ENCODE measurements at places on chromosomes 7 and 10. TPM values are rescaled to one million over a fixed set of nuclear protein-coding genes. Genes with fewer than 3 reads are reported as not detected.

Gene CYP3A7
- total RNA-seq: not detected

DNA sequence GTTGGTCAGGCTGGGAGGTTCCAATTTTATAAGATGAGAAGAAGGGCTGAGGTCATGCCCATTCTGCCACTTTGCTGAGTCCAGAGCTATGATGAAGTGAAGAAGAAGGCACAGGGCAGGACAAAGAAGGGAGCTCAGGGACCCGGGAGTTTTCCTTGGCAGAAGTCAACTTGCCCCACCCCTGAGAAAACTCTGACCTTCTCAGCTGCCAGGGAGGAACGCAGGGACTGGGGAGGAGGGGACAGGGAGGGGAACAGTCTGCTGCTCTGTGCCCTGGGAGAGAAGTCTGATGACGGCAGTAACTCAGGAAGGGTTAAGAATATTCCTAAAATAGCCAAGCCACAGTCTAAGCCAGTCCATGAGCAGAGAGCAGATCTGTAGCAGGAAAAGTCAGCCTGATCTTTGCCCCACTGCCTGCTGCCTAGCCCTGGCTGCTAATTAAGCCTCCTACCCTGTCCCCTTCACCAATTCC lies 11.7 kb downstream of the ADIRF start:
- no peak for DNase-seq

DNA sequence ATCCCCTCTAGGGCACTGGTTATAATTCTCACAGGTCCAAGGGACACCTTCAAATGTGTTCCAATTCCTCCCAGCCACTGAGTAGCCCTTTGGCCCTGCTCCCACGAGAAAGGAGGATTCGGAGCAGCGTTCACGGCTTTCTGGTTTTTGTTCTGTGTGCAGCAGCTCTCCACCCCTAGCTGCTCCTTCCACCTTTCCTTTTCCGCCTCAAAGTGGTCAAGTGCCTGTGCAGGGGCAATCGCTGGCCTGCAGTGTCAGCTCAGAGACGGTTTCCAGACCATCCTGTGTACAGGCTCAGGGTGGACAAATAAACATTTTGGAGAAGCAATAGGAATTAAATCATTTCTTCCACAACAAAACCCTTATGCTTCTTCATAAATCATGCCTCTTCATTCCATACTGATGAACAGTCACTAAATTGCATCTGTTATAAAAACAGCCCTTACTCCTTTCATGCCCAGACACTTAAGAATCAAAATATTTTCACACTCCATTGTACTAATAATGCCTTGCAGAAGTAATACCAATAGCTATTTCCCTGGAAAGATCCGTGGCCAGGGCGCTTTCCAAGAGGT lies 1.1 kb downstream of the KIAA1549 start:
- no peak for DNase-seq

Gene DNAJC12
- total RNA-seq: 3.9 TPM

Gene TRIM4
- 19.4 TPM for total RNA-seq

Gene SPRN
- not detected for total RNA-seq

DNA sequence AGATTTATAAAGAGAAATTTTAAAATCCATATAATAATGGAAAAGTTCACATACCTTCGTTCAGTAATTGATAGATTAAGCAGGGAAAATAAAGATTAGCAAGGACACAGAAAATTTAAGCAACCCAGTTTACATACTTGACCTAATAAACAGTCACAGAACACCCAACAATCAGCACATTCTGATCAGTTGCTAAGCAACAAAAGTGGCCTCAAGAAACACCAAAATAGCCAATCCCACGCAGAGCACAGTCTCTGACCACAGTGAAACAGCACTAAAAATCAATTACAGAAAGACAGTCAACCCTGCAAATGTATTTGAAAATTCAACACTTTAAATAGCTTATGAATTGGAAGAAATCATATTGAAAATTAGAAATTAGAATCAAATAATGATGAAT lies 39.3 kb upstream of the DRGX start:
- no peak for DNase-seq

GRCh38 chr10:12214093-12214492 lies 18.1 kb downstream of the CDC123 start:
- no peak for DNase-seq

DNA sequence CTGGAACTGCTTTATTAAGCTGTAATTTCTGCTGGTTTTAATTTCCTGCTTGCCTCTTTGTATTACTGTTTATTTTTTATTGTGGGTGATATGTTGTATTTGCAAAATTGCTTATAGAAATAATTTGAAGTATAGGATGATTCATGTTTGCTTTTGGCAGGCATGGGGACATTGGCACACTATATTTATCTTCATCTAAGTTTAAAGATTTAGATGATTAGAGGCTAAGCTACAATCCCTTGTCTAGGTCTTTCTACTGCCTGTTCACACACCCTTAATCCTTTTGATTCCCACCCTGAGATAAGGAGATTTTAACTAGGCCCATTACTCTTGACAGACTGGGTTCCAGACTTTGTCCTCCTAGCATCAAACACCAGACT lies 182.8 kb upstream of the KAT6B start:
- DNase-seq: no peak

Gene ADAMTS14
- 10.1 TPM for total RNA-seq

GRCh38 chr10:19749185-19749729 lies 67.0 kb upstream of the PLXDC2 start:
- DNase-seq: peak; percentile 66

DNA sequence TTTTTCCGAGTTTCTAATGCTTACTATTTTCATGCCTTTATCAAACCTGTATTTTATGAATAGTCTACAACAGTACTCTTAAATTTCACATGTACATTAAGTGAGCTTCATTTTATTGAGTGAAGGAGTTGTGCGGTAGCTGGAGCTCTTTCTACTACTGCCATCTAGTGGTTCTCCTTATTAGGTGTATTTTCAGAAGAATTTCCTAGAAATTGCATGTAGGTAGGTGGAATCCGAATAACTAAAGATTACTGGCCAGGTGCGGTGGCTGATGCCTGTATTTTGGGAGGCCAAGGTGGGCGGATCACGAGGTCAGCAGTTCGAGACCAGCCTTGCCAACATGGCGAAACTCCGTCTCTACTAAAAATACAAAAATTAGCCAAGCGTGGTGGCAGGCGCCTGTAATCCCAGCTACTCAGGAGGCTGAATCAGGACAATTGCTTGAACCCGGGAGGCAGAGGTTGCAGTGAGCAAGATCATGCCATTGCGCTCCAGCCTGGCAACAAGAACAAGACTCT lies 38.3 kb downstream of the LRRC72 start:
- DNase-seq: peak; percentile 57

All from RPMI7951 (cell line).